Hematopoietic multipotent progenitor cell treated with erythropoietin and hydrocortisone succinate and interleukin-3 and kit ligand, for 4 days (in vitro differentiated cells): ENCODE measurements at places on chromosomes 5 and 9.

- no peak for DNase-seq
Observed at GRCh38 chr5:44199408-44199807, 189.8 kb downstream of the FGF10 start.

- DNase-seq, result no peak
Observed at GRCh38 chr9:137423514-137424291, 510 bp downstream of the NOXA1 start.

DNA sequence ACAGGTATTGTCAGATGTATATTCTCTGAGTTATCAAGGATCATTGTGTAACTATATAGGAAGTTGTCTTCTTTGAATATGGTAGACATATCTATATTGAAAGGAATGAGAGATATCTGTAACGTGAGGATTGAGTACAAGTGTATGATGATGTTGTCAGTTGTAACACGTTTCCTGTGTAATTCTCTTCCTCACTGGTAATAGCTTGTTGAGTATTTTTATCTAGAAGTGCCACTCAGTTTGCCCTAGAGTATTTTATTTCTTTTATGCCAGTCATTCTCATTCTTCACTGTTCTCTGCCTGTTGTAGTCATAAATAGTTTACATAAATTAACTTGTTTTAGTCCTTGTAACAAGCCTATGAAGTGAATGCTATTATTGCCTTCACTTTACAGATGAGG lies 172.1 kb downstream of the BAAT start:
- DNase-seq, result no peak

DNA sequence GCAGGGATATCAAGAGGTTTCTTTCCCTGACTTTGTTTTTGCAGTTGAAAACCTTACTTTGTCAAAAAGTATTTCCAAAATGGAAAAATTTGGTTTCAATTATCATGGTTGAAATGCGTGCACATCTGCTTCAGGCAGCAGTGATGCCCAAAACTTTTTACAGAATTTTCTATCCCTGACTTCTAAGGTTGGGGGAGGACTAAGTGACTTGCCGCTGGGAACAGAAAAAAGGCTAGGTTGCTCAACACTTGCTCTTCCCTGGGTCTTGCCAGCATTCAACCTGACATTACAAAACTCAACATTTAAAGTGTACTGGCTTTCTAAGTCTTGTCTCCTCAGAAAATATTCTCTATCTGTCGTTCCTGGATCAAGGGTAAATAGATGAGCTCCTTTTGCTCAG lies 4.7 kb downstream of the KLHL3 start:
- no peak for DNase-seq

GRCh38 chr5:90878549-90879196 lies 320.1 kb downstream of the ADGRV1 start:
- DNase-seq, result no peak
